Activated T-cell treated with anti-CD3 and anti-CD28 coated beads, Interleukin-2, amount 50 U/mL, for 72 hours (primary cell): ENCODE measurements at places on chromosomes 1 and 21. TPM values are rescaled to one million over a fixed set of nuclear protein-coding genes. Genes with fewer than 3 reads are reported as not detected.

TAS1R1 gene
- total RNA-seq: not detected

OR2L13 gene
- 0.24 TPM for total RNA-seq

DNA sequence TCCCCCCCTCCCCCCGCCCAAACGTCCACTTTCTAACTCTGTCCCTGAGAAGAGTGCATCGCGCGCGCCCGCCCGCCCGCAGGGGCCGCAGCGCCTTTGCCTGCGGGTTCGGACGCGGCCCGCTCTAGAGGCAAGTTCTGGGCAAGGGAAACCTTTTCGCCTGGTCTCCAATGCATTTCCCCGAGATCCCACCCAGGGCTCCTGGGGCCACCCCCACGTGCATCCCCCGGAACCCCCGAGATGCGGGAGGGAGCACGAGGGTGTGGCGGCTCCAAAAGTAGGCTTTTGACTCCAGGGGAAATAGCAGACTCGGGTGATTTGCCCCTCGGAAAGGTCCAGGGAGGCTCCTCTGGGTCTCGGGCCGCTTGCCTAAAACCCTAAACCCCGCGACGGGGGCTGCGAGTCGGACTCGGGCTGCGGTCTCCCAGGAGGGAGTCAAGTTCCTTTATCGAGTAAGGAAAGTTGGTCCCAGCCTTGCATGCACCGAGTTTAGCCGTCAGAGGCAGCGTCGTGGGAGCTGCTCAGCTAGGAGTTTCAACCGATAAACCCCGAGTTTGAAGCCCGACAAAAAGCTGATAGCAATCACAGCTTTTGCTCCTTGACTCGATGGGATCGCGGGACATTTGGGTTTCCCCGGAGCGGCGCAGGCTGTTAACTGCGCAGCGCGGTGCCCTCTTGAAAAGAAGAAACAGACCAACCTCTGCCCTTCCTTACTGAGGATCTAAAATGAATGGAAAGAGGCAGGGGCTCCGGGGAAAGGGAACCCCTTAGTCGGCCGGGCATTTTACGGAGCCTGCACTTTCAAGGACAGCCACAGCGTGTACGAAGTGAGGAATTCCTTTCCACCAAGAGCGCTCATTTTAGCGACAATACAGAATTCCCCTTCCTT, 158.1 kb downstream of the RUNX1 start:
- no peak for DNase-seq

DNA sequence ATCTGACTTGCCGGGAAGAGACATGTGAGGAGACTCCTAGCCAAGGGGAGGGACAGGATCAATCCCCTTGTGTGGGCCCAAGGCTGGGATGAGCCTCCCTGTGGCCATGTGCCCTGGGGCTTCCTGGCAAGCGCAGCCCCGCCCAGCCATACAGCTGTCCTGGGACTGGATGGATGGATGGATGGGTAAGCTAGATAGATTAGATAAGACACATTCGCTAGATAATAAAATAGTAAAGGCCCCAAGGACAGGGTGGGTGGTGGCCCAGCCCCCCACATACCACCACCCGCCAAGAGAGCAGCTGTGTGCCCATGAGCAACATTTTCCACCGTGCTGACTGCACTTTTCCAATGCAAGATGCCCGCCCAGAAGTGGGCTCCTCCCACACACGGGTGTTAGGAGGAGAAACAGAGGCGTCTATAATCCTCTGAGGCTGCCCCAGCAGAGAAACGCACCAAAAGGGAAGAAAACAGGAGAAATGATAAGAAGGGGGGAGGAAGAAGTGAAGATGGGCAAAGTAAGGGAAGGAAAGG, 25.1 kb downstream of the ZBTB17 start:
- peak; percentile 84 for DNase-seq

- no peak for DNase-seq
Measured at GRCh38 chr1:201845331-201846083, 16.6 kb downstream of the IPO9 start.

DNA sequence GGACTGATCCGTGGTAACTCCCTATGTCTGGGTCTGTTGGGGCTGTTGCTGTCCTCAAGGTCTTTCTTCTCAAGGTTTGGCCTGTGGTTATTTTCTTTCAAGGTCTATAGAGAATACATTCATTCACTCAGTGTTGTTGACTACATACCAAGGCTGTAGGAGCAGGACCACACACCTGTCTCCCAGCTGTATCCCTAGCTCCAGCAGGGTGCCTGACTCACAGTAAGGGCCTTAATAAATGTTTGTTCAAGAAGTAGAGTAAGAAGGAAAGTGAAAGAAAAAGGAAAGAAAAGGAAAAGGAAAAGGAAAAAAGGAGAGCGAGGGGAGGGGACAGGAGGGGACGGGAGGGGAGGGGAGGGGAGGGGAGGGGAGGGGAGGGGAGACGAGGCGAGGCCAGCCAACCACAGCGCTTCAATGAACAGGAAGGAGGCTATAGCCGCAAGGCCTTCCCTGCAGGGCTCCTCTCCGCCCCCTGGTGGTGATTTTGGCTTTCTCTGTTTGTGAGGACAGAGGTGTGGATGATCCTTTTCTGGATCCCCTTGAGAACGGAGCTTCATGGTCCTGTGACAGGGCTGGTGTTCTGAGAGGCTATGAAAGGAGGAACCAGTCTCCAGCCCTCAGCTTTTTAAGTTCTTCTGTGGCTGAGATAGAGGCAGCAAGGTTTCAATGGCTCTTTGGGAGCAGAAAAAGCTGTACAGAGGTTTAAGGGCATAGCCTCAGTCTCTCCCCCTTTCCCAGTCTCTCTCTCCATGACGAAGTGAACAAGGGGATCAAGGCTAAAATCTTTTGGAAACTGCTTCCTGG, 30.6 kb upstream of the LCE5A start:
- DNase-seq: peak; percentile 74

DNA sequence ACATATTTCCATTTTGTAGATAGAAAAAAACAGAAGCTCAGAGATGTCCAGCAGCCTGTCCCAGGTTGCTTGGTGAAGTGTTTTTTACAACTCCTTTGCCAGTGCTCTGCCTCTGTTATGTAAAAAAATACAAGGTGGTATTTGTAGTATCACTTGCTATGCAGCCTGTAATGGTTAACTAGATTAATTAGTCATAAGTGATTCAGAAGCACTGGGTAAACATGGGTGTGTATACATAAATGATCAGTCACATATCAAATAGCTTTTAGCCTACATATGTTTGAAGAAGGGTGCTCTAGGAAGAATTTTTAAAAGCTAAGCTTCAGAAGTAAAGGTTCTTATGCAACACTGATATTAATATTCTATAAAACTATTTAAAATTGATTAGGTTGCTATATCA, 70.0 kb upstream of the MAGI3 start:
- DNase-seq: no peak

GRCh38 chr1:86774305-86775295, 70.2 kb downstream of the SH3GLB1 start:
- DNase-seq: peak; percentile 66

DNA sequence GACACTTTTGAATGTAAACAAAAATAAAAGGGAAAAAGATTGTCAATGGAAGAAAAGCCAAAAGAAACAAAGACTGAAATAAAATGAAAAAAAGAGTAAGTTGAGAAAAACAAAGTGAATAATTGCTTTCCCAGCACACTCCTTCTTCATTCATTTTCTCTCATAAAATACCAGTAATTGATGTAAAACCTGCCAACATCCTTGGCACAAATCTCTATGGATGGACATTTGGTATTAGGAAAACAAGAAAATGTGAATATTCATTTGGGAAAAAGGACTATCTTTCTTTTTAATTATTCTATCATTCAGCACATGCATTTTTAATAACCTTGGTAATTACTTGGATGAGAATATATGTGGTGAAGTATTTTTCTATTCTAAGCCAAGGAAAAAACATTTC, 204.4 kb upstream of the TNR start:
- no peak for DNase-seq

GRCh38 chr1:167706931-167707877, 14.6 kb upstream of the MPZL1 start:
- no peak for DNase-seq

DNA sequence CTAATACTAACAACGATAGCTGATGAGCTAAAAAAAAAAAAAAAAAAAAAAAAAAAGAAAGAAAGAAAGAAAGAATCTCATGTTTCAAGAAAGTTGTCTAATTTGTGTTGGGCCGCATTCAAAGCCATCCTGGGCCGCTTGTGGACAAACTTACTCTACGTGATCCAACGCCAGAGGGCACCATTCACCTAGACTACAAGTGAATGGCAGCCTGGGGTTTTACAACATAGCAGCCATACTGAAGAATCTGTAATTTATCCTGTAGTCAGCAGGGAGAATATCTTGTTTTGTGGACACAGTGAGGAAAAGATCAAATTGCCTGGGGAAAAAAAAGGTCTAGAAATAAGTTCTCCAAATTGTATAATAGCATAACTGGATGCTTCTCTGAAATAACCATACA, 47.0 kb downstream of the CYP2J2 start:
- DNase-seq: peak; percentile 44

DNA sequence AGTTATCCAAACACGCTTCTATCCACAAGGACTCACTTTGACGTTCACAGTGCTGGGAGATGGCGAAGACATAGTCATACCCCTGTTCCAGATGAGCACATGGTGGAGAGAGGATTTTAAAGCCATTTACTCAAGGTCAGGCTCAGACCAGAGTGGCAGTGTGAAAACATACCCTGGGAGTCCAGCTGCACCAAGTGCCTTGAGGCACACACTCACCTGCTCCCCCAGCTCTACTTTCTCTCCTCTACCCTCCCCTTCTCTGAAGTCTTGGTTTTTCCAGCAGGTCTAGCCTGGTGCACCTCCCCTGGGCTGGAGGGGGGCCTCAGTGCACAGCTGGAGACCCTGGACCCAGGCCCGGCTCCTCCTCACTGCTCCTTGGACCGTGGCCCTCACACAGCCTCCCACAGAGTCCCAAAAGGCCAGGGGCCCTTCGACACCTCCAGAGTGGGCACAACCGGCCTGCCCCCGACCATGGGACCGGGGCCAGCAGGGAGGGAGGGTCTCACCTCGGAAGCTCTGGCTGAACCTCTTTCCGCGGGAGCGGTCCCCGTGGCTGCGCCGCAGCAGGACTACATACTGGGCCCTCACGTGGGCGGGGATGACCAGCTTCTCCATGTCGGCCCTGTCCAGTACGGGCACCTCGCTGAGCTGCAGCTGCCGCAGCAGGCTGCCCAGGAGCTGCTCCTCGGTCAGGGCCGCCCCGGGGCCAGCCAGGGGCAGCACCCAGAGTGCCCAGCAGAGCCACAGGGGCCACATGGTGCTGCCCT, 452 bp downstream of the LEFTY2 start:
- DNase-seq: no peak
